ENCODE measurements at places on chromosomes 16 and 17.
A peak's percentile ranks its signal among the peaks of the same experiment; 100 is the strongest.

GRCh38 chr16:11542069-11542744 lies 44.5 kb downstream of the LITAF start:
- no peak for DNase-seq

GRCh38 chr17:18055597-18055996 lies 16.4 kb downstream of the GID4 start:
- no peak for DNase-seq

- DNase-seq: peak; percentile 70
These were observed 11.4 kb upstream of the MRPS23 start for GRCh38 chr17:57861000-57861789.

DNA sequence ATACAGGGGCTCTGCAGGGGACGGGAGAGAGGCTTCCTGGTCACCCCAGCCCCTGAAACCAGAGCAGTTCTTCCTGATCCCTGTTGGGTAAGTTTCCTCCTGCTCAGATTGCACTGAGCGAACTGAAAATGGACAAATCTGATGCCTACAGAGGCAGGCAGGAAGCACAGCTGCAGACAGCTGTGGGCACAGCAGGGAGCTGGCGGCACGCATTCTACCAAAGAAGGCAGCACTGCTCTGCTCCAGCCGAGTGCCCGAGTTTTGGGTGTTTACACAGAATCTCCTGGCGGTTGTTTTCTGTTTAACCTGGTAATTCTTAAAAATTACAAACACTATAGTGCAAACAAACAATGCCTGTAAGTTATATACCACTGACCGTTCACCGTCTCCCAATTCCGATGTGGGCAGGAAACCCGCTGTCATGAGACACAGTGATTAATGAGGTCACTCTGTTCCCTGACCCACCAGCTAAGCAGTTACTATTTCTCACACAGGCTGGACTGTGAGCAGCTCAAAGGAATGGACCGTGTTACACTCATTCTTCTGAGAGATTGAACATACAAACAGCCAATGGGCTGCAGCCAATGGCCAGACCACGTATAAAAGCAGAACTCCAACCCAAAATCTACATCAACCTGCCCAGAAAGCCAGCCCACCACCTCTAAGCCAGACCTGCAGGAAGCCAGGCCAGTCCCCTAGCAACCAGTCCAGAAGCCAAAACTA lies 25.5 kb downstream of the NSMCE1 start:
- DNase-seq: peak; percentile 65

- peak; percentile 76 for DNase-seq
These were observed at the start of gene SLC2A4 for GRCh38 chr17:7281074-7281952. TSS of gene SLC2A4 (plus strand) at chr17:7281718. CDS start at chr17:7281935, 217 bp downstream.

GRCh38 chr17:9470171-9470570 lies 105.4 kb downstream of the STX8 start:
- peak; percentile 5 for DNase-seq

DNA sequence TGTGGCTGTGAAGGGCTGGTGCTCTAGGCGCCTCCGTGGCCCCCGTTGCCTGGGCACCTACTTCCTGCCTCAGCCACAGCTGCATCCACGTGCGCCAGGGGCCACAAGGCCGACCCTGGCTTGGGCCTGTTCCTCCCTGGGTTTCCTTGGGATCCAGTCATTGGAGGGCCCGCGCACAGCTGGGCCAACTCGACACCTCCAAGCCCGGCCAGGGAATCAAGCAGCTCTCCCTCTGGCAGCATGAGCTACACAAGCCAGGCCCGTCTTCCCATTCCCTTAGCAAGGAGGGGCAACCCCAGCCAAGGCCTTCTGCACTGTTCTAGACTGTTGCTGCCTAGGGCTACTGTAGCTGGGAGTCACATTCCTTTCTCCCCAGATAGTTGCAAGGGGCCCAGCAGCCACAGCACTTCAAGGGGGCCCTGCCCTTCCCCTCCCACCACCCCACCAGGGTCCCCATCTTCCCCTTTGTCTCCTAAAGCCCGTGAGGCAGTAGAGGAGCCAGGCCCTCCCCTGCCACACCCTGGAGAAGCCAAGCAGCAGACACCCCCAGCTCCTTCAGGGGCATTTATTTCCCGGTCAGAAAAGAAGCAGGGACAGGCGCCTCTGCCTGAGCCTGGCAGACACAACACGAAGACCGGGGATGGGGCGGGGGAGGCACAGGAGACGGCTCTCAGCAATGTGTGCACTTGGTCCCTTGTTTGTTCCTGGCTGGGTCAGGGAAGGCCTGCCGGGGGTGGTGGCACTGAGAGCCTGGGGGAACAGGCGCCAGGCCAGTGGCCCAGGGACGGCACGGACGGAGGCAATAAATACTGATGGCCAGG lies 3.8 kb downstream of the ARHGDIA start:
- no peak for DNase-seq

GRCh38 chr17:79549141-79549915 lies 61.5 kb downstream of the RBFOX3 start:
- DNase-seq: no peak

GRCh38 chr16:66692341-66692740 lies 4.2 kb downstream of the CMTM4 start:
- DNase-seq: no peak

- DNase-seq: no peak
These were observed 3.9 kb upstream of the SMPD3 start for GRCh38 chr16:68452176-68452575.

GRCh38 chr17:33055746-33056145 lies 64.1 kb downstream of the SPACA3 start:
- no peak for DNase-seq

- DNase-seq: no peak
These were observed 47.3 kb downstream of the RTN4RL1 start for GRCh38 chr17:1977583-1978395.

- no peak for DNase-seq
These were observed 69.4 kb upstream of the TNRC6C start for GRCh38 chr17:77889135-77889505.

GRCh38 chr17:45965812-45966211 lies 33.2 kb upstream of the STH start:
- DNase-seq: no peak

GRCh38 chr17:58917228-58917627 lies 161.6 kb downstream of the PPM1E start:
- DNase-seq: no peak

DNA sequence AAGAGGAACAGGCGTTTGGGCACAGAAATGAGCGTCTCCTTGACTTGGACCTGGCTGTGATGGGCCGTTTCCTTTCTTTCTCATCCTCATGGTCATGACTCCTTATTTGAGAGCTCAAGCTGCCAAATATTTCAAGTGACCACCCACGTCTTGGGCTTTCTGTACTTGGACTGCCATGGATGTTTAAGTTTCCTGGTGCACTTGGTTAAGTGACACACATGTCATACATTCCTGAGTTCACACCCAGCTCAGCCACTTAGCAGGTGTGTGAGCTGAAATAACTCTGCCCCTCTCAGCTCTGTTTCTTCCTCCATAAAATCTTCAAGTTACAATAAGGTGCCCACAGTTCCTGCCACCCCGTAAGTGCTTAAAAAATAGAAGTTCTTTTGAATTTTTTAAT lies 114.5 kb downstream of the CLEC16A start:
- no peak for DNase-seq

DNA sequence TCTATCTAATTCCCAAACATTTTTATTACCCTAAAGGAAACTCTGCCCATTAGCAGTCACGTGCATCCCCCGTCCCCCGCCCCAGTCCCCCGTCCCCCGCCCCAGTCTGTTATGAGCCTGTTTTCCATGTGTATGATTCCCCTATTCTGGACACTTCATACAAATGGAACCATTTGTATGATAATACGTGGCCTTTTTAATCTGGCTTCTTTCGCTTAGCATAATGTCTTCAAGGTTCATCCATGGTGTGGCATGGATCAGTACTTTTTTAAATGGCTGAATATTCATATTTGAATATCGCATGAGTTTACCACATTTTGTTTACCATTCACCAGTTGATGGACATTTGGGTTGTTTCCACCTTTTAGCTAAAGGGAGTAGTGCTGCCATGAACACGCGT lies 49.5 kb downstream of the DNAH2 start:
- no peak for DNase-seq

DNA sequence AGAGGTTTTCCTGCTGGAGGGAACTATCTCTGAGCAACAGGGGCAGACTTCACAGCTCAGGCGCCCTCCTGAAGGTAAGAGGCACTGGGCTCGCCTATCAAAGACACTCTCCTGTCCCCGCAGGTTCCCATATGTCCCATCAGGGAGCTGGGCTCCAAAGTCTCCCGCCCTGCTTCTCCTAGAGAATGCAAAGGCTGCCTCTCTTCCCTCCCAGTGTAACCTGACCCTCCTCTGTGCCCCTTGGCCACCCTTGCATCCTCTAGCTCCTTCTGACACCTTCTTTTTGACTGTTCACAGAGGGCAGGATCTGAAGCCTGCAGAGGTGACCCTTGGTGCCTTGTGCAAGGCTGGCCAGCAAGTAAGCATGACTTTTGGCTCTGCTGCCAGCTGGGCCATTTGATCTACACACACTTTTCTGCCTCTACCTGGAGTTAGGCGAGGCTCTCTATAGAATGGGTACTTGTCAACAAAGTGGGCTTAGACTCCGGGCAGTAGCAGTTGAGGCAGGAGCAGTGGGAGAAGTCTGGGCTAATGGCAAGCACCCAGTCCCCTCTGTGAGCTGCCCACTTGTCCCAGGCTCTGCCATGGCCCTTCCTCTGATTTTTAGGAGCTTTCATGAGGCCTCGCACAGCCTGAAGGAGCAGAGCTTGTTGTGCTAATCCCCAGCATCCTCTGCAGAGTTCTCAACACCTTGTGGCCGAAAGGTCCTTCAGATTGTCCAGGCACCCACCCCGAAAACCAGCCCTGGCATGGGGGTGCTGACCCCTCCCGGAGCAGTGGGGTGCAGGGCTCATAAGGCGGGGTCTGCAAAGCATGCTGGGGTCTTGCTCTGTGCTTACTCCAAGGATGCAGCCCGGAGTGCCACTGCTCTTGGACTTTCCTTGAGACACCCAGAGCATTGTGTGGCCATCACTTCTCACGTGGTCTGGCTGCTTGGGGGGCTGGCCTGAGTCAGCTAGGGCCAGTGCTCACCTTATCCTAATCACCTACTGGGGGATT lies 122.9 kb downstream of the METRNL start:
- no peak for DNase-seq

GRCh38 chr17:2239882-2240430 lies 63.6 kb downstream of the SMG6 start:
- no peak for DNase-seq

- DNase-seq: no peak
These were observed 11.0 kb upstream of the LCMT1 start for GRCh38 chr16:25100511-25100910.

DNA sequence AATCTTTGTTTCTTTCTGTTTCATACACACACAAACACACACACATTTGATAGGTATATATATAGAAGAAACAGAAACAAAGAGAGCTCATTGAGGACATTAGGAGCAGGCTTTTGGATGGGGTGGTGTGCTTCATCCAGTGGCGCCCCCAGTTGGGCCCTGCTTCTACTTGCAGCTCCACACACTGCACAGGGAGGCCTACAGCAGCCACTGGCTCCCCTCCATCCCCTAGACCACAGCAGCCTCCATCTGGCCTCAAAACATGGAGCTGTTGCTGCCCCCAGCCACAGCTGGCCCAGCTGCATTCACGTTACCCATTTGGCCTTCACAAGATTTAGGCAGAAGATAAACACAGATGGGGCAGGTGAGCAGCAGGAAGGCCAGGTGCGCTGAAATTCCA lies 33.1 kb upstream of the NF1 start:
- DNase-seq: no peak

- no peak for DNase-seq
These were observed 8.4 kb downstream of the VPS9D1 start for GRCh38 chr16:89712274-89712781.

- no peak for DNase-seq
These were observed 5.9 kb downstream of the ZNF646 start for GRCh38 chr16:31080035-31080629.

DNA sequence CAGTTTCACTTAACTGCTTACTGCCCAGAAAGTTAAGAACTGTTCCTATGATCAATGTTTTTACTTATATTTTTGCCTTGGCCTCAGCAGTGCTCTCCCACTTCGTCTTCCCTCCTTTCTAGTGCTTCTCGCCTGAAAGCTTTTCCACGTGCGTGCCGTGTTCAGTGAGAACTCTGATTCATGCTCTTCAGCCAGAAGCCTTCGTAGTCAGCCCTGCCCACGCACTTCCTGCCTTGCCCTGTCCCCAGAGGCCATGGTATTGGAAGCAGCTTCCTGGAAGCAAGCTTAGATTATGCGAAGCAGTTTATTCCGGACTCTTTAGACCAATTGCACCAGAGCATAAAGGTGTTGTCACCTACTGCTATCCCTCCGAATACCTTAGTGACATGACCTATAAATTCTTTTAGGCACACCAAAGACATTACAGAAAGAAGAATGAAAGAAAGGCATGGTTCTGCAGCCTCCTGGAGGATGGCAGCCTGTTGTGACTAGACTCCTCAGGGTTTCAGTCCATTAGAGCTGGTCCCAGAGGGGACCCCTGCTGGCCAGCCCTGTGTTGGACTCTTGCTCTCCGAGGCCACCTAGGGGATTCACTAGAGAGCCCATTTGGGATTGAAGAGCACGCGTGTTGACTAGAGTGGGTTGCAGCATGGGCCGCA lies 105.2 kb downstream of the RPTOR start:
- peak; percentile 34 for DNase-seq

GRCh38 chr17:66420961-66421371 lies 118.6 kb downstream of the PRKCA start:
- no peak for DNase-seq

DNA sequence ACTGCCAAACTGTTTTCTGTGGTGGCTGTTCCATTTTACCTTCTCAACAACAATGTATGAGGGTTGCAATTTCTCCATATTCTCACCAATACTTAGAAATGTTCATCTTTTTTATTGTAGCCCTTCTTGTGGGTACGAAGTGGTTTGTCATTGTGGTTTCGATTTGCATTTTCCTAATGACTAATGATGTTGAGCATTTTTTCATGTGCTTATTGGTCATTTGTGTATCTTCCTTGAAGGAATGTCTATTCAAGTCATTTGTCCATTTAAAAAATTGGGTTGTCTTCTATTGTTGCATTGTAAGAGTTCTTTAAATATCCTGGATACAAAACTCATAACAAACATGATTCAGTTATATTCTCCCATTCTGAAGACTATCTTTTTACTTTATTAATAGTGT lies 47.5 kb upstream of the CCL2 start:
- DNase-seq: no peak

- no peak for DNase-seq
These were observed 23.6 kb downstream of the CIBAR2 start for GRCh38 chr16:85088570-85089199.

DNA sequence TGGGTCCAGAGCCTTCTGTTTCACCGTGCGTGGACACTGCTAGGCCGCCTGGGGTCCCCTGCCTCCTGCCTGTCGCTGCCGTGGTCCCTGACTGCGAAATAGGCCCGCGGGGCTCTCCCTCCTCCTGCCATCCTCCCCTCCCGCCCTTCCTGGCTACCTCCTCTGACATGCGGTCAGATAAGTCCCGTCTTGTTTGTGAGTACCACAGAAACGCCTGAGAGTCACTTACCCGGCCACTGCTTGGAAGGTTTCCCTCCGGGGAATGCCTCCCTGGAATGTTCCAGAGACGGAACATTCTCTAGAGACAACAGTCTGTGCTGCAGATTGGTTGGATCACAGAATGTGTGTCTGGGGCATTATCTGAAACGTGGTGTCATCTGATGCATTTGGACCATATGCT lies 22.7 kb downstream of the CIBAR2 start:
- no peak for DNase-seq
